ENCODE measurements at places on chromosomes 7 and 10.

- DNase-seq: no peak
Measured at GRCh38 chr7:92325858-92326257, 80.1 kb downstream of the ANKIB1 start.

- DNase-seq: no peak
Measured at GRCh38 chr7:27581119-27581518, 81.6 kb downstream of the HIBADH start.

DNA sequence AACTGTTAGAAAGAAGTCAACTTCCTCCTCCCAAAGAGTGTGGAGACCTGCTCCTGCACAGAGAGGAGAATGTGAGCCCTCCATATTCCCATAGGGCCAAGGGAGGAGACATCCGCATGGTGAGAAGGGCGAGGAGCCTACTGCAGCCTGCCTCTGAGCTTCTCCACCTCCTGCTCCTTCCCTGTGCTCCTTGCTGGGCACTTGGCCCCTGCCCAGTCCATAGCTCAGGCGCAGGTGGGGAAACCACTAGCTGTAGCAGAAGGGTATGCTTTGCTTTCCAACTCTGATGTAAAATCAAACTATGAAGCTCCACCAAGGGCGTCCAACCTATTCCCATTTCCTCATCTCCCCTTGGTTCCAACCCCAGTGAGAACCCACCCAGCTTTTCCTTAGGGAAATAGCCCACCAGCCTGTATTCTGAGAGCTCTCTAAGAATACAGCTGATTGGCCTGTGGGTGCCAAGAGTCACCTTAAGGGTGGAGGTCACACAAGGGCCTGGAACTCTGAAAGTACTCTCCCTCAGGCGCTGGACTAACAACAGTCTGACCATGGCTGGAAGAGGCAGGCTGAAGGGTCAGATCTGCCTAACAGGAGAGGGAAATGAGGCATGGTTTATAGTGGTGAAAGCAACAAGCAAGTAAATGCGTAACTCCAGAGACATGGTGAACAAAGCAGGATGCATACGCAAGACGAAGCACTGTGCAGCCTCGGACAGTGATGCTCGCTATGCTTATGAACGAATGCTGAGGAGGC, 13.9 kb downstream of the ZNF488 start:
- no peak for DNase-seq

DNA sequence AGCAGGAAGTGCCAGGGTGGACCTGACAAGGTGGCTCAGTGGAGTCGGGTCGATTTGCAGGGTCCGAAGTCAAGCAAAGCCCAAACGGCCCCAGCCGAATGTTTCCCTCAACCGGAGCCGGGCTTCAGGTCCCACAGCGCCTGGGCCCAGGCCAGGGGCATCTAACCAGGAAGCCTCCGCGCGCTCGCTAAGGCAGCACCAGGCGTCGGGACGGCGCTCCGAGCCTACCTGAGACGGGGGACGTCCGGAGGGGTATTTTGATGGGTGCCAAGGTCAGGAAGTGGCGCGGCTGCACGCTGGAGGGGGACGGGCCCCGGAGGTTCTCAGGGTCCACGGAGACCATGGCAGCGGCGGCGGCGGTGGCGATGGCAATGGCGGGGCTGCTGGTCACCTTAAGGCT, 51.5 kb downstream of the TCERG1L start:
- DNase-seq: no peak

- DNase-seq: no peak
Measured at GRCh38 chr7:148701414-148701813, 2.7 kb downstream of the CUL1 start.

DNA sequence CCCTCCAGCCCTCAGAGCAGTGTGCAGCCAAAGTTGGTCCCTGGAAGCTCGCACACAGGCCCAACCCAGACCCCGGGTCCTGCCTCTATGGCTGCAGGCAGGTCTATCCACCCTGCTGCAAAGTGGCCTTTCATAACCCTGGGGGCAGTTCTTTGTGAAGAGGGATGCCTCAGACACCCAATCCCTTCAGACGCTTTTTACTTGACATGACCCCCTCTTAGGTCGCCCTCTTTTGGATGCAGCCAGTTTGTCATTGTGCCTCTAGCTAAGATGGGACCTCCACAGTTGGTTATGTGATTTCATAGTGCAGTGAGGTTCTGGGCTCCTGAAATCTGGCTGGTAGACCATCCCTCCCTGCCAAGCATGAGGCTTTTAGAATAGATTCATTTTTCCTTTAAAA, 27.3 kb downstream of the SMKR1 start:
- DNase-seq: no peak

- no peak for DNase-seq
Measured at GRCh38 chr10:17290226-17290625, 62.2 kb downstream of the VIM start.

DNA sequence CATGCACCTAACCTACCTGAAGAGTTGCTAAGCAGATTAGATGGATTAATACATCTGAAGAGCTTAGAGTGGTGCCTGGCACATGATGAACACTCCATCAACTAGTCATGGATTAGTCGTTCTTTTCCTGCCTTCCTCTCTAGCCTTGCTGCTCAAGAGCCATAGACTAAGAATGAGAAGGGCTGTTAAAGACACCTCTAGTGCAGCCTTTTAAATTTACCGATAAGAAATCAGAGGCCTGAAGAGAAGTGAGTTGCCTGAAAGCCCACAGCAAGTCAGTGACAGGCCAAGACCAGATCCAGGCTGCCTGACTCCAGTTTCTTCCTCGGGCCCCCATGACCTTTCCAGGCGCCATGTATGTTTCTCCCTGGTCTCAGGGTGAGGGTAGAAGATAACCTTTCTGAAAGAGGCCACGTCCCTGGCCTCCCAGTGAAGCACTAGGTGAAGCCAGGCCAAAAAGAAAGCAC, 6.5 kb downstream of the TSPAN15 start:
- DNase-seq: peak; percentile 30

- no peak for DNase-seq
Measured at GRCh38 chr7:127730658-127731276, 78.8 kb downstream of the SND1 start.

Data from NCI-H524 treated with DMSO at 0.1 percent for 48 hours (cell line).